ENCODE measurements at places on chromosomes 6 and 20.

DNA sequence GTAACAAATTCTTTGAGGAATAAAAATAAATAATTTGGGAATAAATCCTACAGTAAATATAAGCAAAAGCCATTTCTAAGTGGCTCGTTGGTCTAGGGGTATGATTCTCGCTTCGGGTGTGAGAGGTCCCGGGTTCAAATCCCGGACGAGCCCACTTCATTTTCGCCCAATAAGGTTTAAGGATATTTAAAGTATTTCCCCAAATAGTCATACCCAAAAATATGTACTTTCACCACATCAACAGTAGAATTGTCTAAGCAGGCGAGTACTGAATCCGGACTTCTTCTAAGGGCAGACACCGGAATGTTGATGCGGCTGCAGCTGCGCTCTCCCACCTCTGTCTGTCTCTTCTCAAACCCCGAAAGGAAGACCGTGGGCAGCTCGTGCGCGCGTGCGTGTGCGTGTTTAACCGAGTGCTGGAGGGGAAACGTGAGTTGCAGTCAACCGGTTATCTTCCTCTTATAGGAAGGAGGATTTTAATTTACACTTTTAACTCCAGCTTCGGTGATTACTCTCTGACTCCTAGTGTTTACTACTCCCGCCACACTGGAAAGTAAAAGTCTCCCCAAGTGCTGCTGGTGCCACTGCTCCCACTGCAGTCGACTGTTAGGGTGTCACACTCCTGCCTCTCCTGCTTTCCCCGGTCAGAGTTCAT, 155.7 kb upstream of the PRSS16 start:
- no peak for DNase-seq

GRCh38 chr20:62668441-62669027, 26.2 kb downstream of the SLCO4A1 start:
- DNase-seq = no peak

DNA sequence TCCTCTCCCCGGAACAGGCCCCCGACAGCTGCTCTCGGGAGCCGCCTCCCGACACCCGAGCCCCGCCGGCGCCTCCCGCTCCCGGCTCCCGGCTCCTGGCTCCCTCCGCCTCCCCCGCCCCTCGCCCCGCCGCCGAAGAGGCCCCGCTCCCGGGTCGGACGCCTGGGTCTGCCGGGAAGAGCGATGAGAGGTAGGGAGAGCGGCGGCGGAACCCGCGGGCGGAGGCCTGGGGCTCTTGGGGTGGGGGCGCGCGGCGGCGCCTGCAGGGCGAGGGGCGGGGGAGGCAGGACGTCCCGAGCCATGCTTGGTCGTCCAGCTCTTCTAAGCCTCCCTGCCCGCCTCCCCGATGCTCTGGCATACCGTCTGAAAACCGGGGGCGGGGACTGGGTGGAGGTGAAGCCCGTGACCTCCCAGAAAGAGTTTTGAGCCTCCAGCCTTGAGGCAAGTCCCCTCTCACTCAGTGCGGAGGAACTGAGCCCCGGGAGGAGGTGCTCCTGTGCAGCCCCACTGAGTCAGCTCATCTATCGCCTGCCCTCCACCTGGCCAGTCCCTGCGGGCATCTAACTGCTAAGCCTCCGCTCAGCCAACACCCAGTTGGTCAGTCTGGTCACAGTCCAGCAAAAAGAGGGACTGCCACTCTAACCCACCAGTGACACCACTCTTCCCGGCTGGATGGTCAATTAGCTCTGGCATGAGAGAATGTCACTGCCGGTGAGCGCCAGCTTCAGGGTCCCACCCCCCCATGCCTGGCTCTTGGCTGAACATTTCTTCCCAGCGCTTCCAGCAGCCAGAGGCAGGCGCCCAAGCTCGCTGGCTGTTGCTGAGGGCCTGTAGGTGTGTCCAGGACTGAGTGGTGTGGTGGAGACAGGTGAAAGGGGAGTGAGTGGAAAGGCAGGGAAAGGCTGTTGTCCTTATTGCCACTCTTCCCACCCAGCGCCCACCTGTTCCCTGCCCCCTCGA, 482 bp downstream of the DDR1 start:
- no peak for DNase-seq

DNA sequence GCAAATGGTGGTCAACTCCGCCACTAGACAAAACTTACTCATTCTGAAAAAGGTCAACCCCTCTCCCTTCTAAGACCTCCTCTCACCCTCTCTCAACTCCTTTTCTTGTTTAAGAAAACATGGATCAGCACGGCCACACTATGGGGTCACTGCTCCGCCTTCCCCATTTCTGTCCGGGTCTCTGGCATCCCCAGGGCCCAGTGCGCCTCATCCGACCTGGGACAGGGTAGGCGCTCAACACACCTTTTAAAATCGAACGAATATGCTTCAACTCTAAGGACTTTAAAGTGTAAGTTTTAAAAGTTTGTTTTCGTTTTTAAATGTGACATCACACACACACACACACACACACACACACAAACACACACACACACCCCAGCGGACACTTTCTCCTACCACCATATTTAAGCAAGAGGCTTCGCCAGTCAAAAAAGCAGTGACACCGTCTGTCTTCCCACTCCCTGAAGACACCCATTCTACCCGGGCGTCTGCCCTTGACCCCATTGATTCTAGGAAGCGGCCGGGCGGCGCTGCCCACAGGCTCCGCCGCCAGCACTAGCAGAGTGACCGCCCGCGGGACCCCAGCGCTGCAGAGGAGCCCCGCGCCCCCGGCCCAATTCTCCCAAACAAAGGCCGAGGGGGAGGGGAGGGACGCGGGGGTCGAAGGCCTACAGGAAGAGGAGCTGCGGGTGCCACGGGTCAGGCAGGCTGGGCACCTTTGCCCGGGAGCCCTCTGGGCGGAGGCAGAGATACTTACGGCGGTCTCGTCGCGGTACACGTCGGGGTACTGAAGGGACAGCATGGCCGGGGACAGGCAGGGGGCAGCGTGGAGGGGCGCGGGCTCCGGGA, 568 bp downstream of the PREP start:
- no peak for DNase-seq

DNA sequence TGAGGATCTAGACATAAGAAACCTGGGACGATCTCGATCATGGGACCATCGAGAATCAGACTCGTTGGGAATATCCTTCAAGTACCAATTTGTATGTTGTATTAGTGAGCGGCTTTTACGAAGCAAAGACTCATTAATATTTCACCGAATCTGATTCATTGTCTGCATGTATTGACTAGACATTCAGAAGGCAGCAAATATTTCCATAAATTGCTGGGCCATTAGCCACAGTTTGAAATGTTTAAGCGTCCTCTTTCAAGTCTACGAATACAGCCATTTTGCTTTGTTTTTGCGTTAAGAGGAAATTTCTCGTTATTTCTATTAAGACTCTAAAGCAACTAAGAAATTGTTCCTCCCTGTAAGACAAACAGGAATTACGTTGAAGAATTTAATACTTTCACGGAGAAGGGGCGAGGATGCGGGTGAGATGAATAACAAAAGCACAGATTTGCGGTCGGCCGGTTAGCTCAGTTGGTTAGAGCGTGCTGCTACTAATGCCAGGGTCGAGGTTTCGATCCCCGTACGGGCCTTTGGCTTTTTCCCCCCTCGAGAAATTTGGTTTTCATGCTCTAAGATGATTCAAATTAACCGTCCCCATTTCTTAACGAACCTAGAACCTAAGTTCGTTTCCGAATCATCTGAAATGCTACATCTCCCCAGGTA, 18.5 kb downstream of the POM121L2 start:
- no peak for DNase-seq

DNA sequence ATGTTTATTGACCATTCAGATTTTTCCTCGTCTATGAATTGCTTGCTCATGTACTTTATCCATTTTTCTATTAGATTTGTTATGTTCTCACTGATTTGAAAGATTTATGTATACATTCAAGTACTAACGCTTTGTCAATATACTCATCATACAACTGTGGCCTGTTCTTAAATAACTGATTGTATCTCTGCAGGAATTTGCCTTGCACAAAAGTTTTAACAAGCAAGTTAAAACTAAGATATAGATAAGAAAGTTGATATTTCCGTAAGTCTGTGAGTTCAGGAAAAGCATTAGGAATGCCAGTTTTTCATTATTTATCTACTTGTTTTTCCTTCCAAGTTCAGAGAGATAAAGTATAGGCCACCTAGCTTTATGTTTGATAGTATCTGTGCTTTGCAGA, 95.2 kb downstream of the PDE7B start:
- DNase-seq = no peak

- no peak for DNase-seq
Measured at GRCh38 chr20:61874421-61875068, 191.1 kb downstream of the TAF4 start.

Data from cortex of kidney (tissue), 1 donor.